ENCODE measurements at places on chromosomes 3 and 15.

DNA sequence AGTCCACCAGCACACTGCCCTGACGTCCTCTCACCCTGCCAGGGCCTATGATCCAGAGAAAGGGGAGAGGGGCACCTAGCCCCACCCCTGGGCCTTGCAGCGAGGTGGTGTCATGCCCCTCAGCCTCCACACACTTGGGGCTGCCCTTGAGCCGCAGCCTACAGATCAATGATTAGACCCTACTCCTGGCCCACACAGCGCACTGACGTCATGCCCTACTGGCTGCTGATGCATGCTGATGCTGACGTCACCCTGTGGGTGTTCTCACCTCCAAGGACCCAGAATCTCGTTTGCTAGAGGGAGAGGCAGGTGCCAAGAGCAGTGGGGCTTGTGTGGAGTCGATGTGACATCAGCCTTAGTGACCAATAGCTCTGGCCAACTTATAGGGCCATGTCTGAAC is 18.0 kb downstream of the ARL14 start:
- H3K27me3 ChIP-seq = peaks cover under 1% of the 10 kb centered on the region
- H3K4me3 ChIP-seq = no peak overlapping the region
- H3K36me3 ChIP-seq = no peaks in the 10 kb centered on the region
- no peak for ATAC-seq
- H3K27ac ChIP-seq = no peak overlapping the region

DNA sequence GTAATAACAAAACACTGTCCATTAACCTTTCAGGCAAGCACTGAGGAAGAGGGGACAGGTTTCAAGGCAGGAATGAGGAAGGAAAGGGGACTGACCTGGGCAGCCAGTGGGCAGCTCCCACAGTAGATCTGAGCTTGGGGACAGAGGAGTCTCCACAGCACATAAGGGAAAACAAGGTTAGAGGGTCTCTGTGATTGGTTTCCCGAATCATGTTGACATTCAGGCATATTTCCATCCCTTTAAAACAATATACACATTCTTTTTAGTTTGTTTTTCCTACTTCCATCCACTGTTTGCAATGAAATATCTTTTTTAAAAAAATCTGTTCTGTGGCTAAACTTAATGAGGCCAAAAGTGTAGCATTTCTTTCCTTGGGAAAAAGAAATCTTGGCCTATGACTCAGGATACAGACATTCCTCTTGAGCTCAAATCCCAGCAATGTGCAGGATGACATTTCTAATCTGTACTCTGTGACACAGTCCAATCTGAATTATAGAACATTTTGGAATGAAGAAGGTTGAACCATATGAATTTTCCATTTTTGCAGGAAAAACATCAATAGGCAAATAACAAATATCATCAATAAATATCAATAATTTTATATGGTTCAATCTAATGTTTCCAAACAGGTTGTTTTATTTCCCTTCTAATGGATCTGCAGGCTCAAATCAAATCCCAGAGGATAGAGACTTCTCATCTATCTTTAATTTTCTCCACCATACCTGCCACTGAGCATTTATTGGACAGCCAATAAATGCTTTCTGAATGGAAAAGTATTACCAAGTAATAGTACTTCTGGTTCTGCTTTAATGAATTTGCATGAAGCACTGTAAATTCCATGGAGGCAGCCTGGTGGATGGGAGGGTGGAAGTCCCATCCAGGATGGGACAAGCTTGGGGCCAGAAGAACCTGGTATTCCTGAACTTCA is 54.1 kb downstream of the ITGB5 start:
- H3K4me1 ChIP-seq = peaks cover 8% of the 10 kb centered on the region
- ATAC-seq = no peak
- H3K4me3 ChIP-seq = peak overlapping the region; percentile 10
- peaks cover 3% of the 10 kb centered on the region for H3K27me3 ChIP-seq
- no peaks in the 10 kb centered on the region for H3K36me3 ChIP-seq

DNA sequence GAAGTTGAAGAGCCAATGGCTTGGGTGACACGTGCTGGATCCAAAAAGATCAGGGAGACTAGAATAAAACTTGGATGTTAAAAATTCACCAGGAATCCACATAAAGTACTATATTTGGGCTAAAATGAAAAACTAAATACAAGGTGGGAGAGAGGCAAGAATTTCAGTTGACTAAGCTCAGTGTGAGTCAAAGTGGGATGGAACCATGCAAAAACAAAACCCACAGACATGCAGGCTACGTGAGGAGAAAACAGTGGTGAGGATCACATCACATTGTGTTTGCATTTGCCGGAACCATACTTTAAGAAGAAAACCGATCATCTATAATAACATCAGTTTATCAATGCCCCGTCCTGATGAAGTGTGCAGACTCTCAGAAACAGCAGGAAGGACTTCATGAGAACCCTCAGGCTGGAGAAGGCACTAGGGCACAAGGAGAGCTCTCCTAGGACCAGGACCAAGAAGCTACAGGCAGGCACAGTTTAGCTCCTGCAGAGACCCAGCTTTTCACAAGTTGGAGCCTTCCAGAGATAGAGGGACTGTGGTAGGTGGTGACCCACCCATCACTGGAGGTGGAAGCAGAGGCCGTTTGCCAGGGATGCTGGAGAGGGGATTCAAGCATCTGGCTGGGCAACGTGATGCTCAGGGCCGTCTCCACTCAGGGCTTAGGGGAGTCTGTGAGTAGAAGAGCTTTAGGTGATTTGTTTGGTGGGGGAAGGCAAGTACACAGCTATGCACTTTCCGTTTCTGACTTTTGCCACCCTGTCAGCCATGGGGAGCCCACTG is 29.0 kb upstream of the NR2E3 start:
- H3K36me3 ChIP-seq = no peaks in the 10 kb centered on the region
- peak overlapping the region; percentile 80 for H3K4me3 ChIP-seq
- peak; percentile 92 for ATAC-seq
- peaks cover 19% of the 10 kb centered on the region for H3K27me3 ChIP-seq
- peak overlapping the region; percentile 85 for H3K27ac ChIP-seq
- H3K4me1 ChIP-seq = peaks cover 20% of the 10 kb centered on the region

GRCh38 chr15:98202256-98202655 is 241.8 kb downstream of the ARRDC4 start:
- H3K27me3 ChIP-seq = no peaks in the 10 kb centered on the region
- no peaks in the 10 kb centered on the region for H3K36me3 ChIP-seq
- ATAC-seq = no peak
- H3K4me1 ChIP-seq = no peaks in the 10 kb centered on the region

GRCh38 chr15:65058394-65059368 is 9.1 kb downstream of the RASL12 start:
- no peaks in the 10 kb centered on the region for H3K4me1 ChIP-seq
- H3K36me3 ChIP-seq = no peaks in the 10 kb centered on the region

DNA sequence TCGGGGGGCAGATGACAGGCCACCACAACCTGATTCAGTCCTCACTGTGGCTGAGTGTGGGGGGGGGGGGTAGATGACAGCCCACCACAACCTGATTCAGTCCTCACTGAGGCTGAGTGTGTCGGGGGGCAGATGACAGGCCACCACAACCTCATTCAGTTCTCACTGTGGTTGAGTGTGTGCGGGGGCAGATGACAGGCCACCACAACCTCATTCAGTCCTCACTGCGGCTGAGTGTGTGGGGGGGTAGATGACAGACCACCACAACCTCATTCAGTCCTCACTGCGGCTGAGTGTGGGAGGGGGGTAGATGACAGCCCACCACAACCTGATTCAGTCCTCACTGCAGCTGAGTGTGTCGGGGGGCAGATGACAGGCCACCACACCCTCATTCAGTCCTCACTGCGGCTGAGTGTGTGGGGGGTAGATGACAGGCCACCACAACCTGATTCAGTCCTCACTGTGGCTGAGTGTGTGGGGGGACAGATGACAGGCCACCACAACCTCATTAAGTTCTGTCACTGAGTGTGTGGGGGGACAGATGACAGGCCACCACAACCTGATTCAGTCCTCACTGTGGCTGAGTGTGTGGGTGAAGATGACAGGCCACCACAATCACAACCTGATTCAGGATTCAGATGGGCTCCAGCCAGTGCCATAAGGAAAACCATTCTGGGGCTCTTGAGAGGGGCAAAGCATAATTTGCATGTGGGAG is 16.9 kb downstream of the ZNF717 start:
- no peaks in the 10 kb centered on the region for H3K4me1 ChIP-seq
- H3K27ac ChIP-seq = no peak overlapping the region
- H3K4me3 ChIP-seq = no peak overlapping the region

- no peak overlapping the region for H3K27ac ChIP-seq
- H3K4me1 ChIP-seq = peaks cover 13% of the 10 kb centered on the region
- no peaks in the 10 kb centered on the region for H3K27me3 ChIP-seq
- ATAC-seq = no peak
- H3K4me3 ChIP-seq = no peak overlapping the region
- peaks cover 97% of the 10 kb centered on the region for H3K36me3 ChIP-seq
Observed at GRCh38 chr15:76282465-76282864, 28.8 kb downstream of the ETFA start.

GRCh38 chr3:148379763-148380382 is 317.8 kb upstream of the AGTR1 start:
- no peak overlapping the region for H3K27ac ChIP-seq
- no peak for ATAC-seq
- H3K27me3 ChIP-seq = no peaks in the 10 kb centered on the region
- H3K36me3 ChIP-seq = no peaks in the 10 kb centered on the region
- H3K4me3 ChIP-seq = no peak overlapping the region

GRCh38 chr3:47577583-47578118 is 1.0 kb downstream of the CSPG5 start:
- H3K36me3 ChIP-seq = no peaks in the 10 kb centered on the region
- no peak overlapping the region for H3K27ac ChIP-seq
- ATAC-seq = peak; percentile 42
- H3K27me3 ChIP-seq = peaks cover 10% of the 10 kb centered on the region

DNA sequence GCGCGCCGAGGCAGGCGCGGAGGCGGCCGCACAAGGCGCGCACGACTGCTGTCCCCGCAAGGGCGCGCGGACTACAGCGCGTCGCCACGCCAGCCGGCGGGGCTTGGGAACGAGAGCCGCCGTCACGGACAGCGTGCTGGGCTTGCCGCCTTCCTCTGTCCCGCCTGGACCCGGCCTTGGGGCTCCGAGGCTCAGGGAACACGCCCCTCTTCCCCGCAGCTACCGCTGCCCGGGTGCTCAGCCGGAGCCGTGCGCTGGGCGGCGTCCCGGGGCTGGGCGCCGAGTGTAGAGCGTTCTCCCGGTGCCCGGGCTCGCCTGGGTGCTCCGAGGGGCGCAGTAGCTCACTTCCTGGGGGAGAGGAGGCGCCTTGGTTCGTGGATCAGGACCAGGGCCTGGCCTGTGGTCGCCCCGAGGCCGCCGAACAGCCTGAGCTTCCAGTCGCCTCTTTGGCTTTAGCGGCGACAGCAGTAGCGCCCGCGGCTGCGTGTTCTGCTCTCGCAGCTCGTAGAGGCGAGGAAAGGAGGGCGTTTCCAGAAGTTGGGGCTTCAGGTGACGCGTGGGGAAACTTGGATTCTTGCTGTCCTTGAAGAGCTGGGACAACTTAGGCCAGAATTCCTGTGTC is 226.7 kb upstream of the C2CD4B start:
- peak overlapping the region; percentile 67 for H3K27ac ChIP-seq
- H3K4me1 ChIP-seq = peaks cover 8% of the 10 kb centered on the region
- H3K36me3 ChIP-seq = no peaks in the 10 kb centered on the region
- peak; percentile 45 for ATAC-seq

Data from activated T-helper 17 cell treated with anti-CD3 and anti-CD28 coated beads, Interleukin-2, amount 50 U/mL, for 72 hours (primary cell).